Suprapubic skin (tissue), 4 donors: ENCODE measurements at places on chromosomes 1 and 21. TPM values are rescaled to one million over a fixed set of nuclear protein-coding genes. Genes with fewer than 3 reads are reported as not detected.

- H3K4me1 ChIP-seq, result no peaks in the 10 kb centered on the region
- H3K27me3 ChIP-seq, result peaks cover 1% of the 10 kb centered on the region
- H3K4me3 ChIP-seq, result no peak overlapping the region
- no peak overlapping the region for H3K27ac ChIP-seq
- H3K36me3 ChIP-seq, result no peaks in the 10 kb centered on the region
Observed at GRCh38 chr21:41102281-41102680, 65.7 kb upstream of the BACE2 start.

- H3K4me1 ChIP-seq, result peaks cover 12% of the 10 kb centered on the region
- no peak overlapping the region for H3K27ac ChIP-seq
- peaks cover 4% of the 10 kb centered on the region for H3K27me3 ChIP-seq
- DNase-seq, result no peak
- no peaks in the 10 kb centered on the region for H3K36me3 ChIP-seq
- no peak overlapping the region for H3K4me3 ChIP-seq
Observed at GRCh38 chr1:205522692-205523091, 18.2 kb downstream of the CDK18 start.

- no peak overlapping the region for H3K4me3 ChIP-seq
- no peak for DNase-seq
- H3K27me3 ChIP-seq, result peaks cover 38% of the 10 kb centered on the region
- no peaks in the 10 kb centered on the region for H3K4me1 ChIP-seq
- no peak overlapping the region for H3K27ac ChIP-seq
- H3K36me3 ChIP-seq, result no peaks in the 10 kb centered on the region
Observed at GRCh38 chr1:17831597-17831996, 76.5 kb downstream of the ACTL8 start.

GRCh38 chr1:29186707-29187106 is 5.0 kb upstream of the SRSF4 start:
- no peak for DNase-seq
- H3K27ac ChIP-seq, result no peak overlapping the region
- no peak overlapping the region for H3K4me3 ChIP-seq
- no peaks in the 10 kb centered on the region for H3K36me3 ChIP-seq

DNA sequence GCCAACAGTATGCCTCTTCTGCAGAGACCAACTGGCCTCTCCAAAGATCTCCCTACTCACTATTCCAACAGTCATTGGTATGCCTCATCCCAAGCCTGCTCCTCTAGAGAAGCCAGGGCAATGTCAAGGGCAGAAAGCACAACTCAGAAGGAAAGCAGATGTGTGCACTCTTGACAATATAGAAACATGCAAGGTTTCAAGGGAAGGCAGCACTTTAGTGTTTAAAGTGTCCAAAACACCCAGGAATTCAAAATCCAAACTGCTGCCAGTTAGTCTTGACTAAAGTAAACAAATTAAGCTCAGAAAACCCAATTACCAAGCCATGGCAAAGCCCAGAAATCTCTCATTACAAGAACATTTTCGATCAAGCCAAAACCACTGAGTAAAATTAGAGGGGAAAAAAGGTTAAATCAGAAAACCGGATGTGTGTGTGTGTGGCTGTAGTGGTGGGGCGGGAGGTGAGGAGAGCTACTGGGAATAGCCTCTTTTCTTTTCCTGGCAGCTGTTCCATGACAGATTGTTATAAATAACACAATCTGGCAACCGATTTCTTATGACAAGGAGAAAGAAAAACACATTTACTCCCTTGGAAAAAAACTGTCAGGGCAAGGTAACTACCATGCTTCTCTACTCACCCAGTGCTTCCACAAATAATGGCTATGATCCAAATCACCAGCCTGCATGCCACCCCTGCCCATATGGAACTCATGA is 39.2 kb downstream of the EIF2B3 start:
- H3K4me1 ChIP-seq, result peaks cover 34% of the 10 kb centered on the region
- no peaks in the 10 kb centered on the region for H3K27me3 ChIP-seq
- H3K4me3 ChIP-seq, result no peak overlapping the region

GRCh38 chr1:3735027-3735681 is 17.1 kb upstream of the CCDC27 start:
- no peak overlapping the region for H3K4me3 ChIP-seq
- H3K27me3 ChIP-seq, result no peaks in the 10 kb centered on the region
- no peak for DNase-seq
- H3K36me3 ChIP-seq, result peaks cover 48% of the 10 kb centered on the region
- no peak overlapping the region for H3K27ac ChIP-seq

- H3K4me1 ChIP-seq, result peaks cover 39% of the 10 kb centered on the region
- DNase-seq, result no peak
- H3K4me3 ChIP-seq, result peak within 1 kb of the TSS; percentile 65
Observed at GRCh38 chr1:12166834-12167492, at the start of gene TNFRSF1B. Gene TNFRSF1B (plus strand): TSS chr1:12166991. CDS start chr1:12167092, 101 bp downstream.

DNA sequence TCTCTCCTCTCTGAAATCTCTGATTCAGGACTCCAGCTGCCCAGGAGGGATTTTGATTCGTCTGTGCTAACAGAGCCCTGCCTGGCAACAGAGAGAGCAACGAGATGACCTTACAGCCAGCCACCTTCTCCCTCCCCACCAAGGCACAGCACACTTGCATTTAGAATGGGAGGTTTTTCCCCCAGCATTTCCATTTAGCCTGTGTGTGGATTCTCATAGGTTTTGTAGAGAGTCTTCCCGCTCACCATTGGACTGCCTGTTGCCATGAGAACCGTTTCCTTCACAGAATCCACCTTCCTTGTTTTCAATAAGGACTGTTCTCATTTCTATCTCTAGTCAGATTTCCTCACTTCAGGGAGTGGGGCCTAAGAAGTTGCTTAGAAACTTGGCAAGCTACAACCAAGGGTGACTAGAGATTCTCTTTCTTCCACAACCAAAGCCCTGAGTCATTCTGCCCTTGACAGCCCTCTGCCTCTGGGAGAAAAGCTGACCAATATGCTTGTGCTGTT is 5.8 kb upstream of the IKBKE start:
- H3K36me3 ChIP-seq, result peaks cover 7% of the 10 kb centered on the region
- DNase-seq, result no peak
- peaks cover 30% of the 10 kb centered on the region for H3K4me1 ChIP-seq
- no peak overlapping the region for H3K4me3 ChIP-seq
- H3K27me3 ChIP-seq, result no peaks in the 10 kb centered on the region

- no peaks in the 10 kb centered on the region for H3K36me3 ChIP-seq
- H3K27me3 ChIP-seq, result no peaks in the 10 kb centered on the region
- DNase-seq, result no peak
- H3K4me1 ChIP-seq, result no peaks in the 10 kb centered on the region
Observed at GRCh38 chr1:213070406-213070805, 19.4 kb downstream of the RPS6KC1 start.

GRCh38 chr1:63674238-63674864 is 81.1 kb downstream of the PGM1 start:
- H3K27ac ChIP-seq, result peak overlapping the region; percentile 22
- H3K4me1 ChIP-seq, result peaks cover 24% of the 10 kb centered on the region
- no peaks in the 10 kb centered on the region for H3K27me3 ChIP-seq
- DNase-seq, result no peak
- no peak overlapping the region for H3K4me3 ChIP-seq

DNA sequence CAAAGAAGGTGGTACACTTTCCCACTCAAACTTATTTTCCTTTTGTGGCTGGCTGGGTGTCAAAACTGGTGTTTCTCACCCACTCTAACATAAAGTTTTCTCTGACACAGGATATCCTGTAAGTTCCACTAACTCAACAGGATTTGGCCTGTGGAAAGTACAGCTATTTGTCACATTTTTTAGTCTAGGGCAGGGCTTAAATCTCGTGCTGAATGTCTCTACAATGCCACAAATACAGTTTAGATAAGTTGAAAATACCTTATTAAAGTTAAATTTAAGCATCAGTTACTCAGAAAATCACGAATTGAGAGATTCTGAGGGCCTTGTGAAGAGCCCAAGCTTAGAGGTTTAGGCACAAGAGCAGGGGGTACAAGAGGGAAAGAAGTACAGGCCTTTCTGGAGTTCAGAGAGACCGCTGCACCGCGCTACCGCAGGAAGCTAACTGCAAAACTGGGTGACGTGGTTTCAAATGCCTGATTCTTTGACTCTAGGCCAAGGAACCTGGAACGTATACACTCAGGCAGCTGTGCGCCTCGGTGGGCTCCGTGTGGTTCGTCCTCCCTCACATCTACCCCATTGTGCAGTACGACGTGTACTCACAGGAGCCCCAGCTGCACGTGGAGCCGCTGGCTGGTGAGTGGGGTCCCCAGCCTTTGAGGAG is 23.4 kb upstream of the PWP2 start:
- H3K27me3 ChIP-seq, result no peaks in the 10 kb centered on the region
- peak overlapping the region; percentile 35 for H3K27ac ChIP-seq
- peaks cover 19% of the 10 kb centered on the region for H3K4me1 ChIP-seq
- peak; percentile 38 for DNase-seq
- H3K36me3 ChIP-seq, result peaks cover 85% of the 10 kb centered on the region

DNA sequence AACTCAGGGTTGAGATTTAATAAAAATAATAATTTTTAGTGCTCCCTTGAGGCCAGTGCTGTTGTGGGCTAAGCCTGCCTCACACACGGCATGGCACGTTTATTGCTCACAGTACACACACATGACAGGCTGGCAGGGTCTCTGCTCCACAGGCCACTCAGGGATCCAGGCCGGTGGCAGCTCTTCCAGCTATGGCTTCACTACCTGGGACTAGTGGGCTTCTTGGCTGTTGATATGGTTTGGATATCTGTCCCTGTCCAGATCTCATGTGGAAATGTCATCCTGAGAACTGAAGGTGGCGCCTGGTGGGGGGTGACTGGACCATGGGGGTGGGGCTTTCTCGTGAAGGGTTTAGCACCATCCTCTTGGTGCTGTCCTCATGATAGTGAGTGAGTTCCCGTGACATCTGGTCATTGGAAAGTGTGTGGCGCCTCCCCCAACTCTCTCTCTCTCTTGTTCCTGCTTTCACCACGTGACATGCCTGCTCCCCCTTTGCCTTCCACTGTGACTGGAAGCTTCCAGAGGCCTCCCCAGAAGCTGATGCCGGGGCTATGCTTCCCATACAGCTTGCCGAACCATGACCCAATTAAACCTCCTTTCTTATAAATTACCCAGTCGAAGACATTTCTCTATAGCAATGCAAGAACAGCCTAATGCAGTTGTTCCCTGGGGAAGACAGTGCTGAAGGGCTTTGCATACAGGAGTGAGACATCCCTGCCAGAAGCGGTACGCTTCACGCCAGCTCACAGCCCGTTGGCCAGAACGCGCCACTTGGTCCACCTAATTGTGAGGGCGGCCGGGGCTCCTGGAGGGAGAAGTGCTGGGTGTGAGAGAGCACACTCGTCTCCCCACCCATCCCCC is 226.9 kb upstream of the C1orf174 start:
- no peak overlapping the region for H3K4me3 ChIP-seq
- H3K36me3 ChIP-seq, result no peaks in the 10 kb centered on the region
- no peak for DNase-seq
- no peak overlapping the region for H3K27ac ChIP-seq
- H3K4me1 ChIP-seq, result no peaks in the 10 kb centered on the region

DNA sequence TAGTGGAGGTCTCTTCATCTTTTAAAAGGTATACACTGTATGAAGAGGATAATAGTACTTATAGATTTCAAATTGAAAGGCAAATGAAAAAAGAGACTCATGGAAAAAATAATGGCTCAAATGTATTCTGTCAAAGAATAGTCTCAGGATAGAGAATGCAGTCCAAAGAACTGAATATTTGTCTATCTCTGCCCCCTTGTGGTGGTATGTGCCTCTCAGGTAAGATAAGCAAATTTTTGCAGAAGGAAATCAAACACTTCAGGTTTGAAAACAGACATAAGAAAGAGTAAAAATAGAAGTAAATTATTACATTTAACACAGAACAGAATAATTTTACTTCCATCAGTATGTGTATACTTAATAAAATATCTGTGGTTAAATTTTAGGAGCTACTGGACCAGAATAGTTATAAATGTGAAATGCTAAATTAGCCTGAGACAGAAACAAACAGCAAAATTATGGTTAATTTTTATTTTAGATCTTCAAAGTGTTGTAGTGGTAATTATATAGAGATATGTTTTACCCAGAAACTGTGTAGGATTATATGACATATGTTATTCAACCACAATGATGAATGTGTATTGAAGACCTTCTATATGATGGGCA is 164.4 kb upstream of the PALMD start:
- no peak for DNase-seq
- H3K36me3 ChIP-seq, result no peaks in the 10 kb centered on the region
- H3K4me3 ChIP-seq, result no peak overlapping the region
- no peaks in the 10 kb centered on the region for H3K27me3 ChIP-seq

DNA sequence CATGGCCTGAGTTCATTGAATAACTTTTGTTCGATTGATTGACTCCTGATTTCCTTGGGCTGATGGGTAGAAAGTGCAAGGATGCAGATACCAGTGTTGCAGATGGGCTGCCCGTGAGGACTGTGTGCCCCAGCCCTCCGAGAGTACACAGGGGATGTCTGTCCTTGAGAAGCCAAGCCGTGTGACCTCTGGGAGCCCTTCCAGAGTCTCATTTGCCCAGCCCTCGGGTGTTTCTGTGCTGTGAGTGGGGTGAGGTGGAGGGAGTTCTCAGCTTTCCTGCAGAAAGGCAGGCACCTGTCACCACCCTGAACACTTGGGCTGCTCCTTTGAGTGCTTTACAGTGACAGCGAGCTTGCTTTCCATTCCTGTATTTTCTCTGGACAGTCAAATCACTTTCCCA is 96.4 kb upstream of the CACNA1E start:
- no peaks in the 10 kb centered on the region for H3K36me3 ChIP-seq
- H3K4me1 ChIP-seq, result no peaks in the 10 kb centered on the region
- H3K4me3 ChIP-seq, result no peak overlapping the region
- no peak for DNase-seq

DNA sequence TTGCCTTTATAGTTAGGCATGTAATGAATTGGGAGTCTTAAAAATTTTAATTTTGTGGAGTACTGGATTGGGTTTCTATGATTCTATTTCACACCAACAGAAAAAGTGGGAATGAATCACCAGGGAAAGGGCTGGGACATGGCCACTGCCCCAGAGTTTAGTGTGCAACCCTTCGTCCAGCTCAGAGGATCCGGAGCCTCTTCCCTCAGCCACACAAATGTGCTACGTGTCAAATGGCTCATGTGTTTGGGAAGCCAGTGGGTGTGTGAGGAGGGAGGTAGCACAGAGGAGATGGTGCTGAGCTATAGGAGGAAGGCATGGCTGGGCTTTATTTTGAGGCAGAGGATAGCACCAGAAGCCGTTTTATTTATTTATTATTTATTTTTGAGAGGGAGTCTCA is 247.3 kb downstream of the SIPA1L2 start:
- H3K27me3 ChIP-seq, result no peaks in the 10 kb centered on the region
- no peak overlapping the region for H3K4me3 ChIP-seq
- no peak for DNase-seq
- H3K27ac ChIP-seq, result no peak overlapping the region
- H3K36me3 ChIP-seq, result no peaks in the 10 kb centered on the region
- H3K4me1 ChIP-seq, result peaks cover 23% of the 10 kb centered on the region

Gene SPRR2F
- total RNA-seq, result not detected

Gene MEX3A
- 1.5 TPM for total RNA-seq

Gene IFFO2
- 327 TPM for total RNA-seq
